NCI-H146 (cell line): ENCODE measurements at places on chromosomes 3 and 15.

DNA sequence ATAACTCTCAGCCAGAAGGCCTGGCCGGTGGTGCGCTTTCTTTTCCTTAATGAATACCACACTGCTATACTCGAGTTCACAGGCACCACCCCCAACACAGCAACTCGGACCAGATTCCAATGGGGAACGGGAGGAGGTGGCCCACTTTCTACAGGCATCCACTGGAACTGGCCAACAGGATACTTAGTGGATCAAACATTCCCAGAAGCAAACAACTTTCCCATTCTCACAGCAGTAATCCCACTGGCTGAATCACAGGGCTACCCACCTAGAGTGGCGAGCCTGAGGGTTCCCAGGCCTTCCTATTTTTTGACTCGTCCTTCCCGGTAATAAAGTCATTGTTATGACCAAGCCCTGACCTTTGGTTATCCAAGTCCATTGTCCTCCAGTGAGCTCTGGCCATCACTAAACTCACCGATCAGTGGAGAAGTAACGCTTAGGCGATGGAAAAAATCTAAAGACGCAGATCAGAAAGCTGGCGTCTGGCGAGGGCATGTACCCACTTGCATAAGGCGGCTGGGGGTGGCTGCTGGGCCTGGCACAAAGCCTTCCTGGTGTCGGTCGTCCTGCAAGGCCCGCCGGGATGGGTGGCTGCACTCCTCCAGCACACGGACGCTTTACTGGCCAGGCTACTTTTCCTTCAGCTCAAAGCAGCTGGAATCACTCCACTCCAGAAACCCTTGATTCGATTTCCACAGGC, 1.2 kb downstream of the EOGT start:
- DNase-seq: no peak

DNA sequence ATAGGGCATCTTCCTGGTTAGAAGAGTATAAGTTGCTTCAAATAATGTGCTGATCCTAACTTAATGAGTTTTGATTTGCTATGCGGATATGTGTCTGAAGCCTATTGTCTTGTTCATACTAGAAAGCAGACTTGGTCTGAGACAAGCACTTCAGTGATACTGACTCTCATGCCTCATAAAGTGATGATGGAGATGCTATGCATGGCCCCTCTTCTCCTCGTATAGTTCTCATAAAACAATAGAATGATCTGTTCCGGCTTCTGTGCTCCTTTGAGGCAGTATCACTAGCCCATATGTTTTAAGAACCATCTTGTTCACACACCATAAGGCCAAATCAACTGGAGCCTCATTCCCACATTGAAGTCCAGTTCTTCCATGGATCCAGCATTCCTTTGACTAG, 222.1 kb downstream of the LRTM1 start:
- no peak for DNase-seq

GRCh38 chr3:188749010-188749617, 422.7 kb upstream of the TPRG1 start:
- peak; percentile 23 for DNase-seq

GRCh38 chr15:74109713-74110112, 20.7 kb upstream of the ISLR2 start:
- DNase-seq: no peak

DNA sequence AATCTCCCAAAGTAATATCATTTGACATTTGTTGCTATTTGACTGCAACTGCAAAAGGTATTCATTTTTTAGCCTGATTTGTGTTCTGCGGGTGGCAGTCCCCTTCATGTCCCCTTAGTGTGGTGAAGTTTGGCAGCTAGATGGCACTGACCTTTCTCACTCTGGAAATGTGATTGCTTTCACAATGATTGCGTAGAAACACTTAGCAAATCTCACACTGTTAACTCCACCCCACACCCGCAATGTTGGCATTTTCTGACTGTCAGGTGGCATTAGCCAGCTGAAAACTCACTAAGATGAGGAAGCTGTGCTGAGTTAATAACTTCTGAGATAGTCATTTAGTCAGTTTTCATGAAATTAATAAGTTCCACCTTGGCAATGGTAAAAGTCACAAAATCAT, 76.9 kb downstream of the TRIM69 start:
- peak; percentile 35 for DNase-seq

DNA sequence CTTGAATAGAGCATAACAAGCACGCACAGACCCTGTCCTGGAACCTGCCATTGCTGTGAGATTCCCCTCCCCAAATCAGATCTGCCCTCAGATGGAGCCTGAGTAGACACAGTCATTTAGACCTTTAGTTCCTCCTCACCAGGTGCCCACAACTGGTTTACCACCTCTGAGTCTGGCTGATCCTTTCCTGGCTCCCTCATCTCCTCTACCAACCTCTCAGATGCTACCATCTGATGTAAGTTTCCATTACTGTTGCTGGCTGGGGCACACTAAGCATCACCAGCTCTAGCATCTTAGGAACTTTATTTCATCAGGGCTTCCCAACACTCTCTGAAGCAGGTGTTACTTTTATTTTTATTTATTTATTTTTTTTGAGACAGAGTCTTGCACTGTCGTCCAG, 288.3 kb downstream of the TLE3 start:
- no peak for DNase-seq

GRCh38 chr15:53759411-53759931, at the start of gene WDR72:
TSS of gene WDR72 (minus strand) at chr15:53759663. CDS start at chr15:53733149, 26,514 bp downstream.
- peak; percentile 16 for DNase-seq
